ENCODE measurements at places on chromosomes 12 and 14.

DNA sequence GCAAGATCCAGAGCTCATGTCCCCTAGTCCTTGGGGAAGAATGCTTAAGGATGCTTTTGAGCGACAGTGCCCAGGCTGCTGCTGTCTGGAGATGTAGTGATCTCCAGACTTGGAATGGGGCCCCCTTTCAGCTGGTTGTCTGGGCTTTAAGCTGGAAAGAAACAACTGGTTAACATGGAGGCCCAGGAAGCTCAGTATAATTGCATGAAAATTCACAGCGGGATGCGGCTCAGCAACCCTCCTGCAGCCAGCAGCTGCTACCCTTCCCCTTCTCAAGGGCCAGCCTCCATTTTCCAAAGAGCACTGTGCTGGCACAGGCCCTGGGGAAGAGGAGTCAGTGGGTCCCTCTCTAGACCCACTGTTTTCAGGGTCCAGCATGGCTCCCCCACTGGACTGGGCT, 26.3 kb downstream of the RAB35 start:
- no peak for DNase-seq

DNA sequence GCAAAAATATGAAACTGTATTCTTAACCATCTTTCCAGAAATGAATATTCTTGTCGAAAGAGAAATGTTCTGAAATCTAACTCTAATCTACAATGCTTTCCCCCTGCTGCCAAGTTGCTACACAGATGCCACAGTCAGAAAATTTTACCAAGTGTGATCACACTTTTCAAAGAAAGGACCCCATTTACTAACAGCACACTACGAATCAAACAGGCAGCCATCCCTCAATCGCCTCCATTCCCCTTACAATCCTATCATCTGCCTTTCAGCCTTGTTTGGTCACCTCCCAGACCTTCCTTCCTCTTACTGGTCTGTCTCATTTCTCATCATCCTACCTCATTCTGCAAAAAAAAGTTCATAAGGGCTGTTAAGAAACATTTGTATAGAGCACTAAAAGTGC, 190.1 kb downstream of the MED13L start:
- no peak for DNase-seq

DNA sequence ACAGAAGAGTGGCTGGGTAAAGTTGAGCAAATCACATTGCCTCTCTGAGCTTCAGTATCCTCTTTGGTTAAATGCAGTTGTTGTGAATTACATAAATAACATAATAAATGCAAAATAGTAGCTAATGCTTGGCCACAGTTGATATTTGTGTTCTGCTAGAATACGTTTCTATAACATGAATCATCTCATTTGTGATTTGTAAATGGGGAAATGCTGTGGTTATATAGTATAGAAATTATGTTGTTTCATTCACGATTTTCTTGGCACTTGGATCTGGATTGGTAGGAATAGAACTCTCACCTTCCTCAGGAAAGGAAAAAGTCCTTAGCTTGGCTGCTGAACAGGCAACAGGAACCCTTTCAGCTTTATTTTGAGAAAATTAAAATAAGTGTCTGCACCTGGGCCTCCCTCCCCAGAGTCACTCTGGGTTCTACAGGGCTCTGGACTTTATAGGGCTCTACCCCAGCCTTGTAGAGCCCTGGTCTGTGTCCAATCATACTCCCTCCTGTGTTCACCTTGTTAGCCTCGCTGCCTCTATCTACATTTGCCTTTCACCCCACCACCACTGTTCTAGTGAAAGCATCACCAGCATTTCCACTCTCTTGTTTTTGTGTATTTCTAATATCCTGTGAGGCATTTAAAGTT, 107.7 kb upstream of the BCAT1 start:
- DNase-seq = no peak

DNA sequence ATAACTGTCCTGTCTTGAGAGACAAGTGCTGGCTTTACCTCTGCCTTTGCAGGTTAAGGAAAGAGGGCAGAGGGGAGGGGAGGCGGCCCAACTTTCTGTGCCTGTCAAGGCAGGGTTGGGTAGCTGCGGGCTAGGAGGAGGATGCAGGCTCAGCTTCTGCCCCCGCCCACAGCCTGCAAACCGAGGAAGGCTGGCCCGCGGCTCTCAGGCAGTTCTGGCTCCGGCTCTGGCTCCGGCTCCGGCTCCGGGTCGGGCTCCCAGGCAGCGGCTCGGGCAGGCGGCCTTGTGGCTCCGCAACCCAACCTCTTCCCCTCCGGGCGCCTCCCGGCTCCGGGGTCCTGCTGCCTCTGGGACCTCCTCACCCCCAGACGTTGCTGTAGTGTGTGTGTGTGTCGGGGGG, 92.9 kb downstream of the TMEM30B start:
- DNase-seq = no peak

DNA sequence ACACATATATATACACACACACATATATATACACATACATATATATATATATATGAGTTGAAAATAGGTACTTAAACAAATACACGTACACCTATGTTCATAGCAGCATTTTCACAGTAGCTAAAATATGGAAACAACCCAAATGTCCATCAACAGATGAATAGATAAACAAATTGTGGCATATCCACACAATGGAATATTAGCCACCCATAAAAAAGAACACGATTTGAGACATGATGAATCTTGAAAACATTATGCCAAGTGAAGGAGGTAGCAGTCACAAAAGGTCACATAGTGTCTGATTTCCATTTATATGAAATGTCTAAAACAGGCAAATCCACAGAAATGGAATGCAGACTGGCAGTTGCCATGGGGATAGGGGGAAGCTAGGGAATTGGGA, 276.3 kb downstream of the KSR2 start:
- DNase-seq = no peak

DNA sequence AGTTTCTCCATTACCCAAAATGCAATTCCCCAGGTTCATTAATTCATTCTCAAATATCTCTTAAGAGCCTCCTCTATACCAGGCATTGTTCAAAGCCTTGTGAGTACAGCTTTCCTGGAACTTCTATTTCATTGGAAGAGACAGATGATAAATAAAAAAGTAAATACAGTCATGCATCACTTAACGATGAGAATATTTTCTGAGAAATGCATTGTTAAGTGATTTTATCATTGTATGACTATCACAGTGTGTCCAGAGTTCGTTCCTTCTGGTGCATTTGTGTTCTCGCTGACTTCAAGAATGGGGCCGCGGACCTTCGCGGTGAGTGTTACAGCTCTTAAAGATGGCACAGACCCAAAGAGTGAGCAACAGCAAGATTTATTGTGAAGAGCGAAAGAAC, 66.0 kb downstream of the ANO4 start:
- no peak for DNase-seq

GRCh38 chr14:76098047-76098446, 53.7 kb upstream of the GPATCH2L start:
- no peak for DNase-seq

GRCh38 chr12:131011165-131012079, 57.7 kb downstream of the ADGRD1 start:
- DNase-seq = no peak

DNA sequence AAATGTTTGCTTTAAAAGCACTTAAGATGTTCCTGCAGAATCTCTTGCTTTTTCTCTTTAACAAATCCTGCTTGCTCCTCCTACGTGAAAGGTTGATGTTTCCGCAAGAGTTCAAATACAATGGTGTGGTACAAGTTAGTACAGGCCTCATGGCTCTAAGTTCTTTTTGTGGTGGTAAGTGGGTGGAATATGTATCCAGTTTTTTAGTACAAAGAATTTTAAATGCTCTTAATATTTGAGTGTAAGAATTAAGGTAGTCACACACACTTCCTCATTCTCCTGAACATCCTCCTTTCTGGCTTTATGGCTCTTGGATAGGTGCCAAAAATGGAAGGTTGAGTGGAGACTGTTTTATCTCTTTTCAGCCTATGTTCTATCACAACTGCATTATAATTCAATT, 1.8 kb downstream of the OTOGL start:
- no peak for DNase-seq

DNA sequence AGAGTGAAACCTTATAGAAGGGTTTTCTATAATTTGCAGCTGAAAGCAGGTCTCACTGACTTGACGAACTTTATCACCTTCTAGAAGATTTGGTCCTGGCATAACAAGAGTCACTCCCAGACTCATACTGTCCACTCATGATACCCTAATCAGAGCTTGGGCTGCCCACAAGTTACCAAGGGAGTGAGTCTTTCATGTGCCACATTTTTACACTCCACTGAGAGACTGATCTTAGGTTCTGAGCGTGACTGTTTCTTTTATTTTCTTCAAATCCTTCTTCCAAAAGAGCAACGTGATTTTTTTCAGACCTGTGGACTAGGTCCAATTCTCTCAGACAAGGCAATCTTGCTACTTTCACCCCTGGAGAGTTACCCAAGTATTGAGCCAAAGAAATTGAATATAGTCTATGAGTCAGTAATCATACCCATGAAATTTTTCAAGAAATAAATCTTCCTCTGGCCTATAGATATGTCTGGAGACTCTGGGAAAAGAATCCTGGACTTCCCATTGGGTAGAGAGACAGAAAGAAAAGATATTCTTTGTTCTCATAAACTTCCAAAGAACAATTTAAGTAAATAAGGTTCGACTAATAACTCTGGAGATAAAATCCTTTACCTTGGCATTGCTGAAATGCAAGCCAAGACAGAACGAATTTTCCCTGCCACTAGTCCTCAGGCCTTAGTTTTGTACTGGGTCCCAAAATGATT, 26.9 kb downstream of the SIX1 start:
- DNase-seq = no peak

DNA sequence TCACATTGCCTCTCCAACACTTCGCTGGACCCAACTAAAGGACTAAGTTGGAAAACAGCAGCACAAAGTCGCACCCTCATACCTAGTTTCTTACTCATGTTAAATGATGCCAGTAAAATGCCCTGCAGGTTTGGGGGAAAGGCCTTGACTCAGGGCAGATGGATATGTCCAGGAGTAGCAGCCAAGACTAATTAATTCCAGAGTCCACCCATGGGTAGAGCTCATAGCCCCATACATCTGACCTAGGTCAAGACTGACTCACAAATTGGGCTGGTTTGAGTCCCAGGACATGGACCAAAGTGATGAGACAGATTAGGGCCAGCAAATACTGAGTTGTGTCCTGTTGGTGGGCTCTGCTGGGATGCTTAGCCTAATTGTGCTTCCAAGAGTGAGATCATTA, 224.0 kb upstream of the BTG1 start:
- DNase-seq = no peak

DNA sequence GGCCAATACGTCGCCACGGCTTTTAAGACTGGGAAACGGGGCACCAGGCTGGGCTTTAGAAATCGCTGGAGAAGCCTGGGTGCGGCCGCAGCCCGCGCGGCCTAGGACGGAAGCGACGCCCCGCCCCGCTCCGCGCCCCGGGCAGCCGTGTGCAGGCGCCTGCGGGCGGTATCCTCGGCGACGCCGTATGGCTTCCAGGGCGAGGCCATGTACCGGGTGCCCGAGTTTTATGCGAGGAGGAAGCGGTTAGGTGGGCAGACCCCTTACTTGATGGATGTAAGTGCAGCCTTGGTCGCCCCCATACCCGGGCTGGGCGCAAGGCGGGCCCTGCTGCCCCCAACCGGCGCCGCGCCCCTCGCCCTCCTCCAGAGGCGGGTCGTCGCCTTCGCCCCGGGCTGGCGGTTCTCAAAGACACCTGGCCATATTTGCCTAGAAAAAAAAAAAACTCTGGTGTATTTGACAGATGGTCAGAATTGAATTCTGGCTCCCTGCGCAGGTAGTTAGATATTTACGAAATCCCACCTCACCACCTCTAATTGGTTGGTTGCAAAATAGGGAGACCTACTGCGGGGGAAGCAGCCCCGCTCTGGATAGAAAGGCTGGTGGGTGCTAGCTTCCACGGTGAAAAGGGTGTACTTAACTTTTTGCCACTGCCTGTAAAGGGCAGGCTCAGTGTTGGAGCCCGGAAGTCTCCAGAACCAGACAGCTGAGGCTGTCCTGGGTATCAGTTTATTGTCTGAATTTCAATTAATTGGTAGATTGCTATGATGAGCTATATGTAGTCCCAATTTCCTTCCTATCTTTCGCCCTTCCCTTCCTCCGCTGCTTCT, at the start of gene PPP1R36:
Gene PPP1R36, plus strand, starts transcription at position 171 of the 830 bp plus-strand sequence. Its CDS starts 37 bp downstream, at position 208.
- DNase-seq = no peak

- no peak for DNase-seq
Measured at GRCh38 chr12:79689061-79689476, 1.7 kb downstream of the PAWR start.

DNA sequence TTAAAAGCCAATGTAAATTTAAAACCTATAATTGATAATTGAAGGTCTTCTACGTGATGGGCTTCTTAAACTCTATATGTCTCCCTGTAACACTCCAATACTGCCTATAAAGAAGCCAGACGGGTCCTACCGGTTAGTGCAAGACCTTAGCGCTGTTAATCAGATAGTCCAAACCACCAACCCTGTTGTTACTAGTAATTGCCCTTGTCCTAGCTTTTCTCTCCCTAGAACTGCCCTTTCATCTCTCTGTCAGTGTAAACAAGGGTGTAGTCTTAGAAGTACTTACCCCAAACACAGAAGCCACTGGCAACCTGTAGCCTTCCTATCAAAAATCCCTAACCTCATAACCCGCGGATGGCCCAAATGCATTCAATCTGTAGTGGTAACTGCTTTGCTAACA, 243.0 kb upstream of the DIO3 start:
- no peak for DNase-seq

- DNase-seq = peak; percentile 2
Measured at GRCh38 chr14:66944872-66945271, 244.4 kb upstream of the GARIN2 start.

DNA sequence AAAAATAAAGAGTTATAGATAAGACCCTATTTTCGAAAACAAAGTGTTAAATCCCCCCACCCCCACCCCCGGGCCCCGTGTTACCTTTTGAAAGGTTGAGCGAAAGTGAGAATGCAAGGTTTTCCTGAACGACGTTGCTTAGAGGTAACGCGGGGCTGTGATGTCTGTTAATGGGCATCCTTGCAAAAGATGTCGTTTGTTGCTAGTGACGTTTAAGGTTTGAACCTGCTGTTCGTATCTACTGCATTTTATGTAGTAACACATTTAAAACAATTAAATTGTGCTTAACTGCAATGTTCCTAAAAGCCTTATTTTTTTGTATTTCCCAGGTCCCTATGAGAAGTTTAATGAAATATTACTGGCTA, 1.2 kb downstream of the CPSF6 start:
- DNase-seq = no peak

- DNase-seq = no peak
Measured at GRCh38 chr12:18971932-18972331, 157.6 kb upstream of the PLEKHA5 start.

GRCh38 chr12:131452444-131452860, 258.4 kb upstream of the SFSWAP start:
- no peak for DNase-seq

DNA sequence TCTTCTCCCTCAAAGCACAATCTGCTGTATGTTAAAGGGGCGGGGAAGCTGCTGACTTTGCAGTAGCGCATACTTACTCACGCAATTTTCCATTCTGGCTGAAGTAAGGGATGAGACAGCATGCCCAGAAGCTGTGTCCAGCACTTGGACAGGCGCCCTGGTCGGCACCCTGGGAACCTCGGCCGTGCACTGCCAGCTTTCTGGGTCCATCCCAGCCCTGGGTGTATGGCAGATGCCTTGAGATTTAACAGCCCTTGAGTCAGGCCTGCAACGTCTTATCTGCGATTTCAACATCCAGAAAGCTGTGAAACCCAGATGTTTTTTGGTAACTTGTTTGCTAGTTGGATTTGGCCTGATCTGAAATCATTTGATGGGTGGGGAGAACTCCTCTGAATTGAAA, 16.1 kb downstream of the EML1 start:
- no peak for DNase-seq
